ENCODE measurements at places on chromosomes 2 and 18. TPM values are rescaled to one million over a fixed set of nuclear protein-coding genes. Genes with fewer than 3 reads are reported as not detected.
A peak's percentile ranks its signal among the peaks of the same experiment; 100 is the strongest.

GRCh38 chr2:26745609-26746327 is 18.3 kb upstream of the SLC35F6 start:
- peak; percentile 68 for DNase-seq

GRCh38 chr2:156005999-156006712 is 326.4 kb downstream of the NR4A2 start:
- no peak for DNase-seq

DNA sequence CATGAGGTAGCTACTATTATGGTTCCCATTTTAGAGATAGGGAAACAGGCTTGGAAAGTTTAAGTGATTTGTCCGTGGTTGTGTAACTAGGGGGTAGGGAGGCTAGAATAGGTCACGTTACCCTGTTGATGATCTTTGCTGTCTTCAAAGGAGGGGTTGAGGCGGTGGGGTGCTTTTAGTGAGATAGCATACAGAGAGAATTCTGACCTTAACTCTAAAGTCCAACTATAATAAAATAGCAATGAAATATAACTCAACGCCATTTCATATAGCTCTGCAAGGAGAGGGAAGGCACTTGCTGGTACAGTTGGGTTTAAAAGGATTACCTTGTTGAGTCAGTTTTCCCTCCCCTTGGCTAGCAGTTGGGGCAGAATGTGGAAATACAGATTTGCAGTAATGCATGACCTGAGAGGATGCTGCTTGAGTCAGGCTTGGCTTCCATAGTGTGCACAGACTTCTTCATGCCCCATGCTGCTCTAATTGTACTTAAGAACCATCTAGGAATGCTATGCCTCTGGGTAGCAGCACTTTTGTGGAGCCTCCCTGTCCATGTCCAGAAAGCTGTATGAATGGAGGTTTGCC is 143.9 kb downstream of the LTBP1 start:
- no peak for DNase-seq

- no peak for DNase-seq
Observed at GRCh38 chr2:163878718-163879117, 142.9 kb upstream of the FIGN start.

The AOX1 gene
- polyA plus RNA-seq = not detected

The AUP1 gene
- 322 TPM for polyA plus RNA-seq

Data from CD14-positive monocyte (primary cell).